ENCODE measurements at places on chromosomes 6 and 20.

DNA sequence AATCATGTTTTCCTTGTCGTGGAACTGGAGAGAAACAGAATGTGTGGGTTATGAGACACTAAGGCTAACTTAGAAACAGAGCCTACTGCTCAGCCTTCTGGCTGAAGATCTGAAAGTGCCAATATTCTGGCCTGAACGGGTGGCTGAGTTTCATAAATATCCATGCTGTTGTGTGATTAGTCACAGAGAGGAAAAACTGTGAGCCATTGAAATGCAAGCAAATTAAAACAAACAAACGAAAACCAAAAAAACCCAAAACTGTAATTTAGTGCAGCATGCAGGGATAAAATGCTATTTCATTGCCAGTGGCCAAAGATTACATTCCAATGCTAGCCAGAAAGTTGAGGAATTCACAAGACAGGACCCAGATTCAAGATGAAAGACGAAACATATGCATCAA is 315.1 kb downstream of the UBE3D start:
- DNase-seq: no peak

DNA sequence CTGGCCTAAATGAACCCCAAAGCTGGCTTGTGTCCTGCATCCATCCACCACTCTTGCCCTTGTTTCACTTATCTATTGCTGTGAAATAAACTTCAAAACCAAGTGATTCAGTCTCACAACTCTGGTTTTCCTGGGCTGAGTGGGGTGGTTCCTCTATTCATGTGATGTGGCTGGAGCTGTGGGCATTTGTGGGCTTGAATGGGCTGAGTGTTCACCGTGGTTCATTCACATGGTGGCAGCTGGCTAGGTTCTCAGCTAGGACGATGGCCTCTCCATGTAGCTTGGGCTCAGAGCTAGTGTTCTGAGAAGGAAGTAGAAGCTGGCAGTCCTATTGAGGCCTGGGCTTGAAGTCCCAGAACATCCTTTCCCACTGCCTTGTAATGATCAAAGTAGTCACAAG is 30.4 kb downstream of the FKBP1A start:
- no peak for DNase-seq

DNA sequence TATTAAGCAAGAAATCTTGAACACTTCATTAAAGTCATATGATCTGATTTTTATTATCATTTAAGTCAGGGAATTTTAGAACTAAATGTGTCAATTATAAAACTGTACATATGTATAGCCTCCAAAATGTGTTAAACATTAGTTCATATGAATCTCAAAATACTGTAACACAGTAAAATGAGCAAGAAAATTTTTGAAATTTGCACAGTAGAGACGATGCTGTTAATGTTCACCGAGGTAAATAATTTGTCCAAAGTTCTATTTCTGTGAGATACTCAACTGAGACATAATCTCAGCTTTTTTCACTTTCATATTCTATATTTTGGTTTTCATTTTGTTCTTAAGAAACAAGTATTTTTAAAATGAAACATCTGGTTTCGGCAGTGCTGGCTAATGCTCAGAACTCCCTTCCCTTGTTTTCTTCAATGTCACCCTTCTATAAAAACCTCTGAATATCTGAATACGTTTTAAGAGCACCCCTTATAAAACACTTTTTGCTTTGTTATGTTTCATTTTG is 353.1 kb downstream of the LAMA2 start:
- no peak for DNase-seq

GRCh38 chr6:35581633-35582032 is 68.9 kb upstream of the TULP1 start:
- DNase-seq: no peak

GRCh38 chr6:26122402-26122792 is 35.2 kb downstream of the HFE start:
- DNase-seq: no peak

DNA sequence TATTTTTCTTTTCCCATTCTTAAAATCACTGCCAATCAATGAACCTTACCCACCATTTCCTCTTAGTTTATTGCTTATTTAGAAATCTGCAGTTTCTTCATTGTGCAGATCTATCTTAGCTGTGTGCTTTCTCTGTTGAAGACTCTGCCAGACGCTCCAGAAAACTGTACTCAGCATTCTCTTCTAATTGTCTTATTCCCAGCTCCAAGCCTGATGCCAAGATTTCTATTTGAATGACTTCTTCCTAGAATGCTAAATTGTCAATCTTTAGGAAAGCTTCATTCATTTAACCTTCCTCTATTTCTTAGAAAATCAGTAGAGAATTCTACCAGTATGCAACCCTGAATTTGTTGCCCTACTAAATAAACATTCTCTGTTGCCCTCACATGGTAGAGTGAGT is 308.9 kb downstream of the KHDRBS2 start:
- DNase-seq: no peak

DNA sequence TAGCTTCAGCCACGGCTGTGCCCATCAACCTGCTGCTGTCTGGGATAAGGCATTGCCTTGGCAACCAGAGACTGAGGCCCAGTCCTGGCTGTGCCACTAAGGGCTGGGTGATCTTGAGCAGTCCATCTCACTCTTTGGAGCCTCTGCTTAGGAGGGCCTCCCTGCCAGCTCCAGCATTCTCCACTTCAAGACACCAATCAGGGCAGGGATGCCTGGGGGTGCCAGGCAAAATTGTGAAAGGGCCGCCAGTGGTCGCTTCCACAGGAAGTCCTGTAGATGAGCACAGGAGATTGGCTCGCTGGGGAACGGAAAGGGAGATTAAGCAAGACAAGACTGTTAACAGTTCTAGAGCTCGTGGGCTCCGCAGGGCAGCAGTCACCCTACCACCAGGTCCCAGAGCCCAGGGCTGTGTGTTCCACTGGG is at the start of gene RAB44:
Gene RAB44 (plus strand): TSS at position 346 of the 423 bp plus-strand sequence. CDS start 6,410 bp downstream, outside the sequence.
- DNase-seq: no peak

DNA sequence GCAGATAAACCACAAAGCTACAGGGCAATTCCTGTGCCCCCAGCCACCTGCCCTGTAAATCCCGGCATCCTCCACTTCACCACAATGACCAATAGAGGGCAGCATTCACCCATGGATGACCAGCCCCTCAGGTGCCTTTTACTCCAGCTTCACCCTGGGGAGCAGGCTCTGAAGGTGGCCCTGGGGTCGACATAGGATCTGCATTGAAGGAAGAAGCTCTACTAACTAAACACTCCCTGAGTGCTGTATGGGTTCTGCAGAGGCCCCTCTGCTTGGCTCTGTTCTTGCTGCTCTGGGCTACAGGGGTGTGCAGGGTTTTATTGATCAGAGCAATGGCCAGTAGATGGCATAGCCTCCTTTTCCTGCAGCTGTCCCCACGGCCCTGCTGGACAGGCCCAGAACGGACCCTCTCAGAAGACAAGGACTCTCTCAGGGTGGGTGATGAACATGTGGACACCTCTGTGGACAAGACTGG is 20.3 kb downstream of the CST4 start:
- peak; percentile 21 for DNase-seq

- peak; percentile 71 for DNase-seq
Measured at GRCh38 chr20:58309591-58310290, at the start of gene RAB22A. Gene RAB22A, plus strand, starts transcription at chr20:58309715. Its CDS starts 262 bp downstream, at chr20:58309977.

- DNase-seq: no peak
Measured at GRCh38 chr6:49366539-49366938, 96.5 kb downstream of the MMUT start.

GRCh38 chr20:30598460-30599230 is 658.8 kb upstream of the DEFB115 start:
- no peak for DNase-seq

GRCh38 chr6:35141007-35141655 is at the start of gene TCP11:
Gene TCP11, minus strand, starts transcription at chr6:35141339. Its CDS starts 469 bp downstream, at chr6:35140870.
- peak; percentile 5 for DNase-seq

DNA sequence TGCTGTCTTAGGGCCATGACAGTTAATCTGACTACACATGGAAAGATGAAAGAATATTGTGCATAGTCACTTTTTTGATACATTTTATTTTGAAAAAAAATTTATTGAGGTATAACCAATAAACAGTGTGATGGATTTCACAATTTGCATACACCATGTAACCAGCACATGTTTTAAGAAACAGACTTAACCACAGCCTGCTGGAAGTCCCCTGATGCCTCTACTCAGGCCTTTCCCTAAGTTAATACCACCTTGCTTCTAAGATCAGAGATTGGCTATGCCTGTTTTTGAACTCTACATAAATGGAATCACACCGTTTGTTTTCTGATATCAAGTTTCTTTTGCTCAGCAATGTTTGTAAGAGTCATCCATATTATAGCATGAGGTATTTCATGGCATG is 136.3 kb downstream of the CFAP61 start:
- DNase-seq: no peak

GRCh38 chr6:5151955-5152401 is 66.8 kb downstream of the PPP1R3G start:
- no peak for DNase-seq

GRCh38 chr6:55511122-55511800 is 67.7 kb downstream of the HMGCLL1 start:
- no peak for DNase-seq

- DNase-seq: no peak
Measured at GRCh38 chr6:139643986-139644385, 269.5 kb upstream of the CITED2 start.

DNA sequence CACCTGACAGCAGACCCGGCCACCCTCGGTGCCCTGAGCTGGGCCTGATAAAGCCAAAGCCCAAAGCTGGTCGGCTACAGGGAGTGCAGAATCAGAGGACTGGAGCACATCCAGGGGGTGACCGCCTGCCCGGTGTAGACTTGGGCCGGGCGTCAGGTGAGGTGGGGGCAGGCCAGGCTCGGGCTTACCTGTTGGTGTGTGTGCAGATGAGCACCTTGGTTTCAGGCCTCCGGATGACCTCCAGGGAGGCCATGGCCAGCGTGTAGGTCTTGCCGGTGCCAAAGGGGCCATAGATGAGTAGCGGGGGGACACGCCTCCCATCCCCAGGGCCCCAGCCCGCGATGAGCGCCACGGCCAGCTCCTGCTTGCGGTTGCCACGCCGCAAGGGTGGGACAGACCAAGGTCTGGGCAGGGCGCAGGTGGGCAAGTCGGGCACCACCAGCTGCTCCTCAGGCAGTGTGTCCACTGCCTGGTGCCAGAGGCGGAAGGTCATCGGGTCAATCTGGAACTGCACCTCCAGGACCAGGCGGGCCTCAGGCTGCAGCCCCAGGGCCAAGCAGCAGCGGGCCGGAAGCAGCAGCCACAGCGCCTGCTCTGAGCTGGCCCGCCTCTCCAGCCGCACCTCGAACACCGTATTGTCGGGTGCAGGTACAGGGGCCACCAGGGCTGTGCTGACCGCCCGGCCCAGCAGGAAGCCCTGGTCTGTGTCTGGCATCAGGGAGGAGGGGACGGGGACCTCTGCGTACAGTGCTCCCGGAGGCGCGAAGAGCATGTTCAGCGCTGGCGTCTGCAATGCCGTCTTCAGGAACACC is 5.7 kb downstream of the HELZ2 start:
- no peak for DNase-seq

DNA sequence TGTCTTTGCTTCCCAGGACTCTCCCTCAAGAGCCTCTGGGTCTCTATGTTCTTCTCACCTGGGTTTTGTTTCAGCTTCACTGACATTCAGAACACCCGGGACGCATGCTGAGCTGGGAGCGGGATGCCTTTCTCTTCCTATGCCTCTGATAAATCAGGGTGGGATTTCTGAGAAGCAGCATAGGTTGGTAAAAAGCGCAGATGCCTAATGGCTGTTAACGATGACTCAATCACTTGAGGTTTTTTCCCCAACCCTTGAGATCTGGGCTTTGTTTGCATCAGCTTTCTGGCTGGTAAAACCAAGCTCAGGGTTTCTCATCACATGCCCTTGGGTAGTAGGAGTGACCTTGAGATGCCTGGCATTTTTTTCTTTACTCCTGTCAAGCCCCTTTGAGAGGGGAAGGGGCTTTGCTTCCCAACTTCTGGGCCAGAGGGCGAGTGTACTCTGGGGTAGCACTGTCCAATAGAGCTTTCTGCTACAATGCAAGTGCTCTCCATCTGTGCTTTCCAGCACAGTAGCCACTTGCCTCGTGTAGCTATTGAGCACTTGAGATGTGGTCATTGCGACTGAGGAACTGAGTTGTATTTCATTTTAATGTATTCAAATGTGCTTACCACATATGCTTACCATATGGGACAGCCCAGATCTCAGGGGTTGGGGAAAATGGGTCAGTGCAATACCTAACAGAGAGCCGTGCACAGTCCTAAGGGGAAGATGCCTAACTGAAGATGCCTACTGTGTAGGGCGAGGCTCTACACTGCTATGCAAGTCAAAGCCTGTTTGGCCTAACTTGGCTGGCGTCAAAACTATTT is 69.1 kb downstream of the PPP1R14C start:
- DNase-seq: no peak

- DNase-seq: no peak
Measured at GRCh38 chr20:62622877-62623487, 19.3 kb upstream of the SLCO4A1 start.

- no peak for DNase-seq
Measured at GRCh38 chr6:154537511-154538325, 27.2 kb upstream of the CNKSR3 start.

DNA sequence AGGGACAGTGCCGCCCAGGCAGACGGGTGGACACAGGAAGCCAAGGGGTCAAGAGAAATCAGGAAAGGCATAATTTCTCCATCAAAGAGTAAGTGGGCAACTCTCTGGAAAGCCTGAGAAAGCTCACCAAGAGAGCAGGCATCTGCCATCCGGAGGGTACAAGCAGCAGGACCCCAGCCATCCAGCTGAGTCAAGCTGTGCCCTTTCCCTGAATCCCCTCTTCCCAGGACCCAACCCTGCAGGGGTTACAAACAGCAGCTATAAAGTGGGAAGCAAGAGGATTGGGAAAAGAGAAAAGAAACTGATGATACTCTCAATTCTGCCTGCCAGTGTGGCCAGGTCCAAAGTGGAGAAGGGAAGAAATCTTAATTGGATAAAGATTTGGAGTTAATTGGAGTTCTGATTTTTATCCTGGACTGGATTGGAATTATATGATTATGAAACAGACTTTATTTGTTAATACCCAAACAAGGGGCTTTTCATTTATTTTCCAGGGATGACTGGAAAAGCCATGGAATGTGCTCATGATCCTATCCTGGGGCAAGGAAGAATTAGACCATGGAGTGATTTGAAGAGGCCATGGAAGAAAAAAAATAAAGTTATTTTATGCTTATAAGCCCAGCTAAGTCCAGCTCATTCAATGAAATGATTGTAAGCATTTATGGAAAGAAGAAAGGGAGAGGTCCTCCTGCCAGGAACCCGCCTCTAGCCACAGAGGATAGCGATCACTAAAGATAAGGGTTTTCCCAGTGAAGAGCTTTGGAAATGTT is 34.9 kb downstream of the NHLRC1 start:
- DNase-seq: no peak

GRCh38 chr6:143953922-143954321 is 54.1 kb downstream of the PLAGL1 start:
- no peak for DNase-seq
